Tibial nerve (tissue), 4 donors: ENCODE measurements at places on chromosomes 4 and X. TPM values are rescaled to one million over a fixed set of nuclear protein-coding genes. Genes with fewer than 3 reads are reported as not detected.
A peak's percentile ranks its signal among the peaks of the same experiment; 100 is the strongest.

Gene BTK
- total RNA-seq, result 6.0 TPM

Gene NDNF
- total RNA-seq, result 9.8 TPM

Gene EVC
- total RNA-seq, result 90.9 TPM

Gene MSANTD1
- total RNA-seq, result 1.3 TPM

Gene AKAP4
- not detected for total RNA-seq

Gene NAP1L2
- 7.2 TPM for total RNA-seq

Gene MGAT4D
- total RNA-seq, result not detected

GRCh38 chrX:24243188-24243587 is 70.7 kb downstream of the SUPT20HL2 start:
- DNase-seq, result no peak

GRCh38 chr4:38734446-38734845 is 48.3 kb downstream of the TLR10 start:
- no peak for DNase-seq

- no peak for DNase-seq
These were observed 334.5 kb upstream of the PCDH7 start for GRCh38 chr4:30385650-30386049.

DNA sequence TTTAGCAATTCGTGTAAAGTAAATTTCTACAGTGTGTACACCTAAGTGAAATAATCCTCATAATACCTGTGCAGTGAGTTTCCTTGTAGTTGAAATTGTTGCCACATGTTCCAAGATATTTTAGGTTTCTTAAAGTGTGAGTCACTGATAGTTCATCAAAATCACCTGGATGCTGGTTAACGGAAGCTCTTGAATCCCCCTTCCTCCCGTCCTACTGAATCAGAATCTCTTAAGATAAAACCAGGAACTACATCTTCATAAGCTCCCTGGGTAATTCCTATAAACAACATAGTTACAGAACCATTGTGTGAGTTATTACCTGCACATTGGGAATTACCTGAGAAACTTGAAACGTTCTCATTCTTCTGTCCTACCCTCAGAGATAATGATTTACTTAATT is 197.4 kb upstream of the HS3ST1 start:
- no peak for DNase-seq

- DNase-seq, result no peak
These were observed 138.8 kb downstream of the PDLIM5 start for GRCh38 chr4:94590493-94590892.

GRCh38 chrX:77415161-77415560 is 32.0 kb upstream of the FGF16 start:
- DNase-seq, result no peak

GRCh38 chr4:6499238-6499600 is 26.8 kb upstream of the PPP2R2C start:
- no peak for DNase-seq

DNA sequence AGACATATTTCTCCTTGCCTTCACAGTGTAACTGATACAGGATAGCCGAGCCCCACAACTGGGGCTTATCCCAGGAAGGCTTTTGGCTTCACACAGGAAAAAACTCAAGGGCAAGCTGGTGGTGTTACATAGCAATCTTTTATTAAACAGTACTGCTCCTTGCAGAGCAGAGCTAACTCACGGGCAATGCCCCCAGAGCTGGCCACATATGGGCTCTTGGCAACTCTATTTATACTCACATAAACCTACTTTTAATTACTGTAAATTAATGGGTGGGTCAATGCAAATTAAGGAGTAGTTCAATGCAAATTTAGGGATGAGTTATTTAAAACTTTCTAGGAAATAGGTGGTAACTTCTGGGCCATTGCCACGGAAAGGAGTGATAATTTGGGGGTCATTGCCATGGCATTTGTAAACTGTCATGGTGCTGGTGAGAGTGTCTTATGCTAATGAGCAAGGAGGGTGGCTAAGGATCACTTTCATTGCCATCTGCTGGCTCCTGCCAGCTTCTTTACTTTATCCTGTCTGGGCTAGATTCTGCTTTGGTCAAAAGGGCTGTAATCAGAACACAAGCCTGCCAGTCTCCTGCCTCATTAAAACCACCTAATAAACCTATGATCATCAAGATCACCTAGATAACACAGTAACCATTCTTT is 288.8 kb downstream of the CENPC start:
- no peak for DNase-seq

- no peak for DNase-seq
These were observed 163.0 kb downstream of the PCDH7 start for GRCh38 chr4:30882995-30883675.

DNA sequence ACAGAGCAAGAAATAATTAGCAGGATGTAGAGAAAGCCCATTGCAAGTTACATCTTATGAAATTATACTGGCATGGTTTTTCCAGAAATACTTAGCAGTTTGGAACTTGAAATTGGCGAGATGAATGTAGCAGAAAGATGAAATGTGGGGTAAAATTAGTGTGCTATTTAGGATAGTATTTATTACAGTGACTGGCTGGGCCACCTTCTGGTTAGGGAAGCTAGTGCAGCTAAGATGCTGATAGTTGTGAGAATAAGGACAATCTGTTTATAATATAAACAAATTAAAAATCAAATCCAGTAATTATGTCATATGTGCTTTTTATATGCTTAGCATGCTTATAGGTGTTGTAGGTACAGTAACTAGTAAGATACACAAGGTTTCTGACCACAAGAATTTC is 74.8 kb downstream of the IL15 start:
- DNase-seq, result peak; percentile 31

- no peak for DNase-seq
These were observed 164.2 kb upstream of the SPANXN4 start for GRCh38 chrX:142861557-142861956.

GRCh38 chr4:102678695-102679335 is 82.0 kb downstream of the MANBA start:
- no peak for DNase-seq

GRCh38 chrX:40154853-40155588 is 57.3 kb upstream of the BCOR start:
- peak; percentile 80 for DNase-seq

- DNase-seq, result no peak
These were observed 22.0 kb upstream of the UGT2B4 start for GRCh38 chr4:69517674-69518073.
